Islet precursor cell (in vitro differentiated cells): ENCODE measurements at places on chromosomes 2 and 18.

DNA sequence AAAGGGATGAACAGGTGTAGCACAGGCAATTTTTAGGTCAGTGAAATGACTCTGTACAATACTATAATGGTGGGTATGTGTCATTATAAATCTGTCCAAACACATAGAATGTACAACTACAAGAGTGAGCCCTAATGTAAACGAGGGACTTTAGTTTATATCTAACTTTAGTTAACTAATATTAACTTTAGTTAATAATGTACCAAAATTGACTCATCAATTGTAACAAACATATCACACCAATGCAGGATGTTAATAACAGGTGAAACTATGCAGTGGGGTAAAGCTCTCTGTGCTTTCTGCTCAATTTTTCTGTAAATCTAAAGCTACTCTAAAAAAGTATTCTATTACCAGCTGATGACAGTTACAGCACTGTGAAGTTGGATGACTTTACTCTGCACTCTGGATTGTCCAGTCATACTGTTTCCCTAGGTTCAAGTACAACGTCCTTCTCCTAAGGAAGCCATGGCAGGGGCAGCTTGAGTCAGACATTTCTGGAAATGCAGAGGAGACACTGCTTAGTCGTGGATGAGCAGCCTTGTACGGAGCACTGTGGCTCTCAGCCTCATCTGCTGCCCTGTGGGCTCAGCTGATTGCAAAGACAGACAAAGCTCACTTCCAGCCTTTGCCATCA lies 26.1 kb downstream of the TGFA start:
- DNase-seq = no peak

GRCh38 chr2:13666582-13667414 lies 950.1 kb downstream of the TRIB2 start:
- no peak for DNase-seq

DNA sequence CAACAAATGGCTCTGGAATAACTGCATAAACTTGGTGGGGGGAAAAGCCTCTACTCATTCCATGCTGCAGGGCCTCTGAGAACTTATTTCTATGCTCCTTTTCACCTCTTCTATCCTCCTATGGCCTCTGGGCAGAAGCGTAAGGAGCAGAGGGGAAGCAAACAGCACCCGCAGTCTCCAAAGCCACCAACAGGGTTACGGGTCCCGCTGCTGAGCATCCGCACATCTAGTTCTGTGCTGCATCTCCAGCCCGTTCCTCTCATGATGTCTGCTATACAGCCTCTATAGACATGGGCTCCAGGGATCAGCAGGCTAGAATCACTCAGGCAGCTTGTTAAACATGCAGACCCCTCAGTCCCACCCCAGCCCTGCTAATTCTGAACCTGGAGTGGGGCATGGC lies 25.9 kb downstream of the PSTPIP2 start:
- peak; percentile 66 for DNase-seq

DNA sequence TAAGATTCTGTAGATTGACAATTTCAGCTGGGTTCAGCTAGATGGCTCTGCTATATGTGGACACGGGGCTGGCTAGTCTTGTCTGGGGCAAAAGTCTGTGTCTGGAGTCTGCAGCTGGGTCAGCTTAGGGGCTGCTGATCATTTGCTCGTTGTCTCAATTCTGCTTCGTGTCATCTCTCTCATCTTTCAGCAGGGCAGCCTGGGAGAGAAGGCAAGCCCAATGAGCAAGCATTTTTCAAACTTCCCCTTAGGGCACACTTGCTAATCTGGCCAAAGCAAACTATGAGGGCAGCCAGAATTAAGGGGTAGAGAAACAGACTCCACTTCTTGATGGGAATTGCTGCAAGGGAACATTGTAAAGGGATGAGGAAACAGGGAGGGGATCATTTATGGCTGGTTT lies 462.6 kb downstream of the SLC4A3 start:
- peak; percentile 97 for DNase-seq

- DNase-seq = no peak
Measured at GRCh38 chr18:37698508-37699040, 133.0 kb upstream of the CELF4 start.

- DNase-seq = no peak
Measured at GRCh38 chr2:144183727-144184126, 336.2 kb downstream of the ZEB2 start.
